Stimulated activated CD8-positive, alpha-beta memory T cell treated with anti-CD3 and anti-CD28 coated beads, Interleukin-4, amount 100 ng/mL, for 24 hours (primary cell): ENCODE measurements at places on chromosomes 3 and 15.

DNA sequence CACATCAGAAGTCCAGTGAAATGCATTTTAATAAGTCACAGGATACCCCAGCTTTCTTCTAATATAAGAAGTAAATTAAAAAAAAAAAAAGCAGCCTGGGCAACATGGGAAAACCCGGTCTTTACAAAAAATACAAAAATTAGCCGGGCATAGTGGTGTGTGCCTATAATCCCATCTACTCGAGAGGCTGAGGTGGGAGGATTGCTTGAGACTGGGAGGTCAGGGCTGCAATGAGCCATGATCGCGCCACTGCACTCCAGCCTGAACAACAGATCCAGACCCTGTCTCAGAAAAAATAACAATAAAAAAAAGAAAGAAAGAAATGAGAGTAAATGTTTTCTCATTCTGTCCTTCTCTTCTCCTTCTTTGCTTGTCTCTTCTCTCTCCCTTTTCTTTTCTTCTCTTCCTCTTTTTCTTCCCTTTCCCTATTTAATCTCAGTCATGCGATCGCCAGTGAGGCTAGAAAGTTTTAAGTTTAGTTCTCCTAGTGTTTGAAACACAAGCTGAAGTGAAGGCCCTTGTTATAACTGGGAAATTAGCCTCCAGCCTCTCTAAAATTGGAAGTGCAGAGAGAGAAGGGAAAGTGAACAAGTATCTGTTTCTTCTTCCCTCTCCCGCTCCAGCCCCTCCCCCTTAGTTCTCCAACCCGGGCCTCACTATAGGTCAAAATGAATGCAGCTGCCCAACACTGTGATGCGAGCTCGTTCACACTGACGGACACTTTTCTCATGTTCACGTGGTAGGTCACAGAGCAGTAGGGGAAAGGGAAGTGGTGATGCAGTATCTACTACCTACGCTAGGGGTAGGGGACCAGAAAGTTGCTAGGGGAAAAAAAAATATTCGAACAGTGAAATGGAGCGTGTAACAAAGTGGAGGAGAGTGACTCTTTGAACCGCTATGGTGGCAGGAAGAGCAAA, 23.5 kb upstream of the TSC22D2 start:
- DNase-seq, result no peak

DNA sequence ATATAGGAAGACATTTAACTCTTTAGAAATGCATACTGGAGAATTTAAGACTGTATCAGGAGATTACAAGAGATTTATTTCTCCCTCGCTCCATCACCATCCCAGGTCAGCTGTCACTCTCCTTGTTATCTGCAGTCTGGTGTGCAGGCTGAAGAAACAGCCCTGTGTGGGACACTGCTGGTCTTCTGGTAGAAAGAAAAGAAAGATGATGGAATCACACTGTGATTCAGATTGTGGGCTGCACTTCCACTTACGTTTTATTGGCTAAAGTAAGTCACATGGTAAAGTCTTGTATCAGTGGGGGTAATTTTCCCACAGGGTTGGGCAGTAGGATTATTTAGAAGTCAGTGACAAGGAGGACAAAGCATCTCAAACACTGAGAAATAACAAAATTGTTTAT, 18.1 kb upstream of the ATP1B3 start:
- DNase-seq, result no peak

DNA sequence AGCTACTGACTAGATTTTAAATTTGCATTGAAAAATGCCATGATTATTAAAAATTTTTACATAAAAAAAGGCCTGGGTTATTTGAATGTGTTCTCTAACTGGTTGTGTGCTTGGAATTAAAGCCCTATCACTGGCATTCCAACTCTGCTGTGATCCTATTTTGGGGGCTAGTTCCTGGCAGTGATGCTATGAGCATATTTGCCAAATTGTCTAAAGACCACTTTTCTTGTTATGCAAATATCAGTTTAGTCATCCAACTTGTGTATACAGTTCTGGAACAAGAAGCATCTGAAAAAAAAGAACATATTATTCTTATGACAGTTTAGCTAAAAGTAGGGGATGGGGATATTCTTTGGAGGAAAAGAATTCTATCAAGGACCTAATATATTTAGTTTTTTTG, 243.4 kb upstream of the ZNF717 start:
- no peak for DNase-seq

- no peak for DNase-seq
These were observed 89.3 kb upstream of the IGSF10 start for GRCh38 chr3:151550025-151550618.

- no peak for DNase-seq
These were observed 925.6 kb downstream of the FHIT start for GRCh38 chr3:60325610-60326170.

- DNase-seq, result no peak
These were observed 475.2 kb upstream of the TGFBR2 start for GRCh38 chr3:30131191-30131590.
